ENCODE measurements at places on chromosomes 7 and 10.

DNA sequence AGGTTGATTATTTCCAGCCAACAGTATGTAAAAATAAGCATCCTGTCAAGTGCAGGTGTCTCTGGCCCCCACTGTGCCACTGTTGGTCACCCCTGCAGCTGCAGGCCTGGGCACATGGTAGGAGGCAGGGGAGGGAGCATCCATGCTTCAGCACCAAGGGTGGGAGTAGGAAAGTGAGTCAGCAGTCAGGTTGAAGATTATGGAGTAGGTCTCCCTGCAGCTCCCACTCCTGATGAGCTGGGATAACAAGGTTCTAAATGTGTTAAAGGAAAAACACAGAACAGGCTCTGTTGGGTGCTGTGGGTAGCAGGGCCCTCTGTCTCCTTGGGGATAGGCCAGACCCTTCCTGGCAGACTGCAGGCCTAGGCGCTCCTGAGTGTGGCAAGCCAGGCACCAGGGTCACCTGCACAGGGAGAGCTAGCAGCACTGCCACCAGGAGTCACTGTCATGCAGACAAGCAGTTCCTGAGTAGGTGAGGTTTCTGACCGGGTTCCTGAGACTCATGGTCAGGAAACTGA lies 59.3 kb downstream of the NUDCD3 start:
- no peak for DNase-seq

- DNase-seq: no peak
Measured at GRCh38 chr7:23120106-23120505, 14.5 kb downstream of the KLHL7 start.

- no peak for DNase-seq
Measured at GRCh38 chr7:56009695-56010094, 41.5 kb downstream of the PSPH start.

DNA sequence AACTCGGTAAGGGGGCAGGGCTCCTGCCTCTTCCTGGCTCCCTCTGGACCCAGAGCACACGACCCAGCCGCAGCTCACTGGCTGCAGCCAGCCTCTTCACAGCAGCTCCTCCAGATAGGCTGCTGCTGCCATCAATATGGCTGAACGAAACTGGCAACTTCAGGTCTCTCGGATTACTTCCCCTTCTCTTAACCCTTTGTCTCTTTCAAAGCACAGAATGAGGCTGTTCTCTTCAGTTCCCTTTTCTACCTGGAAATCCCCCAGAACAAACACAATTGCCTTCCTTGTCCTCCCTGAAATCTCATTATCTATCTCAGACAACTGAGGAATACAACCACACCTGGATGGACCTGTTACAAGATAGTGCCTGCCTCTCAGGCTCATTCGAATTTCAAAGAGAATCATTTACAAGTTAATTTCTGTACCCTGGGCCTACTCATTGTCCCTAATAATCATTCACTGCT lies 193.4 kb upstream of the MBL2 start:
- no peak for DNase-seq

- DNase-seq: no peak
Measured at GRCh38 chr7:135186841-135187253, 16.3 kb upstream of the CYREN start.
